Thoracic aorta (tissue), 2 donors: ENCODE measurements at places on chromosomes 13 and 19.

DNA sequence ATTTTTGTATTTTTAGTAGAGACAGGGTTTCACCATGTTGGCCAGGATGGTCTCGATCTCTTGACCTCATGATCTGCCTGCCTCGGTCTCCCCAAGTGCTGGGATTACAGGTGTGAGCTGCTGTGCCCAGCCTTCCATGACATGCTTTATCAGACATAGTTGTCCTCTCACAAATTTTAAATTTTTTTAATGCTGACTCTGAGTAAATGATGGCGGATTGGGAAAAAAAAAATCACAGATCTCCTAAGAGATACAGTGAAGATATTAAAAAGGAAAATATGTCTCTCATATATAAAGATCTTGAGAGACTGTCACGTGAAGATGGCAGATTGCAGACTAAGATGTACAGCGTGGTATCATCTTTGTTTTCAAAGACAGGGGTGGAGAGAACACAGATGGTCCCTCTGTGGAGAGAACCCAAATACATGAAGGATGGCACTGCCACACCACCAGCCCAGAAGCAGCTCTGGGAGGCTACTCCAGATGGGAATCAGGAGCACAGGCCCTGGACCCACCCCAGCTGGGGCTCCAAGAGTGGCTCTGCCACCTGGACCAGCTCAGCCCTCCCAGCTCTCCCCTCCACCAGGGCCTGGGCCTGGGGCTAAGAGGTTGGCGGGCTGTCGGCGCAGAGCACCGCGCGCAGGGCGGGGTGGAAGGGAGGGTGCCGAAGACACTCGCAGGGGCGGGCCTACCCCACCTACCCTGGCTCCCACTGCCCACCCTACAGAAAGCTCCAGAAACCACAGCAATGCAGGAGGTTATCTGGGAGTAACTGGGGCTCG, 20.0 kb upstream of the CCNP start:
- no peak for DNase-seq

DNA sequence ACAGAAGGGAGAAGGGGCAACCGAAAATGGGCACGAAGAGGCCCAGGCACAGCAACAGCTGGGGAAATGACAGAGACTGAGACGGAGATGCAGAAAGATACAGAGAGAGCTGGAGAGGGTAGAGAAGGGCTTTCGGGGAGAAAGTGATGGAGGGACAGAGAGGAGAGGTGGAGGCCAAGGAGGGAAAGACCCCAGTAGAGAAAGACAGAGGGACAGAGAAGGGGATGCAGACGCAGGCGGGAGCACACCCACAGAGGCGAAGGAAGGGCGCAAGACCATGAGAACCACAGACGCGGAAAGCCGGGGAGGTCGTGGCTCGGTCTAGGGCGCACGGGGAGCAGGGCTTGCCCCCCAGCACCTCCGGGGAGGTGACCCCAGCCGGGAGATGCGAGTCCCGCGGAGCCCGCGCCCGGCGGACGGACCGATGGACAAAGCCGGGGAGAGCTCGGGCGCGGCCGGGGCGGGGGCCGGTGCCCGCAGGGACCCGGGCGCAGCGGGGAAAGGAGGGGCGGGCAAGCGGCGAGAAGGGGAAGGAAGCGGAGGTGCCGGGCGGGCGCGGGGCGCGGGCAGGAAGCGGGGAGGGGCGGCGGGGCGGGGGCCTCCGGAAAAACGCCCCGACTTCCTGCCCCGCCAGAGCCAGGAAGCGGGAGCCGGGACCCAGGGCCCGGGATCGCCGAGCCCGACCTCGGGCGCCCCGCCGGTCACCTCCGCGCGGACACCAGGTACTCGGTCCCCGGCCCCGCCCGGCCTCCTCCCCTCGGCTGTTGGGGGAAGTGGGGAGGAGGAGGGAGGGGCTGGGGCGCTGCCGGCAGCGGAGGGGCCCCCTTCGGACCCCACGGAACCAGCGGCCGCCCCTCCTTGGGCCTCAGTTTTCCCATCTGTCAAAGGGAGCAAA, at the start of gene ARHGEF1:
Gene ARHGEF1 (plus strand): TSS at position 617 of the 895 bp plus-strand sequence. CDS start 4,899 bp downstream, outside the sequence.
- DNase-seq, result no peak

DNA sequence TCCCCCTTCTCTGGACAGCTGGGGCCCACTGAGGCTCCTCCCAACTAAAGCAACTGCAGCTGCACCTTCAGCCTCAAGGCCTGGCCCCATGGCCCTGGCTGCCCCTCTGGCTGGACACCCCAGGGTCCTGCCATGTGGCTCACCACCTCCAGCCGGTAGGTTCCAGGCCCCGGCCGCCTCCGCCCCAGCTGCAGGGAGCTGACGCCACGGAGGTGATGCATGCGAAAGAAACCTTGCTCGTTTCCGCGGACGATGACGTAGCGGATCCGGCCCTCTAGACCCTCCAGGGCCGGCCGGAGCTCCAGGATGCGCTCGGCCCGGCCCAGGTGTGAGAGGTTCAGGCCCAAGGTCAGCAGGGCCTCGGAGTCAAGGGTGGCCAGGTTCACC, 13.3 kb downstream of the CCL25 start:
- no peak for DNase-seq

DNA sequence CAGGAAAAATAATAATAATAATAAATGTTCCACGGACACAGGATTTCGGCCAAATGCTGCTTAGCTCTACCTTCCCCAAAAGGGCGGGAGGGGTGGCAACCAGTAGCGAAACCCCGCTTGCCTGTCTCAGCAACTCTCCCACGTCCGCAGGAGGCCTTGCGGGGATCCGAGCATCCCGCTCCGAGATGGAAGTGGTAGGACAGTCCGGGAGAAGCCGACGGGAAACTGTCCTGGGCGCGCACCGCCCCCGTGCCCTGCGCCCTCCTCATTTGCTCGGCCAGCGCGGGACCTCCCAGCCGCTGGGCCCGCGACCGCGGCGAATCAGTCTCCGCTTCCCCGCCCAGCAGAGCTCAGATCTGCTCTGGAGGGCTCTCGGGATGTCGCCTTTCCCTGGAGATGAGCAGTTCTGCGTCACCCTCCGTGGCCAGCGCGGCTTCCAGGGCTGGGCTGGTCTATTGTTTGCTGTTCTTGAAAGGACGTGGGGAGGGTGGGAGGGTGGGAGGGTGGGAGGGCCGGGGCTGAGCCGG, 48.9 kb upstream of the PABPC3 start:
- no peak for DNase-seq

DNA sequence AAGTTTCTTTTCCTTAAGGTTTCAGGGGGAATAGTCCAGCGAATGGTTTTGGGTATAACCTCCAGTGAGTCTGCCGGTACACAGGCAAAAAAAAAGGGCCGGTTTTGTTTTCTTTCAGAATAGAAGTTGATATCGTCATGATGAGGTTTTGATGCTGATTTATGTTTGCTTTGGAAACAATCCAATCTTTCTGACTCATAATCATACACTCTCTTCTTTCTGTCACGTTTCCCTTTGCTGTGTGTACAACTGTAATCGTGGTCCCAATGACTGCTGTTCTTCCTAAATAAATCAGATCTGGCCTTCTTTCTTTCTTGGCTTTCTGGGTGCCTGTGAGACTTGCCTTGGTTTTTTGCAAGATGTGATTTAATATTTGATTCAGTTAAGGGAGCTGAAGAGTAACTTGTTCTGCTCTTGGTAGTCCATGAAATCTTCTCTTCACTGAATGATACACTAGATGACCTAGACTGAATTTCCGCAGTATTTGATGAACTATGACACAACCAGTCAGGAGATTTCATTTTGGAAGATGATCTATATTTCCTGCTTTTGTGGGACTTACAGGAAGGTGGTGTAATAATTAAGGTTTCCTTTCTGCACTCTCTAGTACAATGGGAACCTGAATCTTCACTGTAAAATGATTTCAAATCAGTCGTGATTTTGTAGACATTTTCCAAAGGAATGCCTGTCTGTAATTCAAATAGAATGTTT, 34.9 kb upstream of the METTL21C start:
- DNase-seq, result no peak

GRCh38 chr19:21750586-21751128, 16.7 kb downstream of the ZNF100 start:
- DNase-seq, result no peak

GRCh38 chr19:8665468-8666213, 33.0 kb downstream of the ACTL9 start:
- no peak for DNase-seq

- no peak for DNase-seq
Observed at GRCh38 chr13:24167666-24168391, 7.3 kb downstream of the SPATA13 start.

GRCh38 chr13:80340651-80341100, 250 bp downstream of the SPRY2 start:
- no peak for DNase-seq

DNA sequence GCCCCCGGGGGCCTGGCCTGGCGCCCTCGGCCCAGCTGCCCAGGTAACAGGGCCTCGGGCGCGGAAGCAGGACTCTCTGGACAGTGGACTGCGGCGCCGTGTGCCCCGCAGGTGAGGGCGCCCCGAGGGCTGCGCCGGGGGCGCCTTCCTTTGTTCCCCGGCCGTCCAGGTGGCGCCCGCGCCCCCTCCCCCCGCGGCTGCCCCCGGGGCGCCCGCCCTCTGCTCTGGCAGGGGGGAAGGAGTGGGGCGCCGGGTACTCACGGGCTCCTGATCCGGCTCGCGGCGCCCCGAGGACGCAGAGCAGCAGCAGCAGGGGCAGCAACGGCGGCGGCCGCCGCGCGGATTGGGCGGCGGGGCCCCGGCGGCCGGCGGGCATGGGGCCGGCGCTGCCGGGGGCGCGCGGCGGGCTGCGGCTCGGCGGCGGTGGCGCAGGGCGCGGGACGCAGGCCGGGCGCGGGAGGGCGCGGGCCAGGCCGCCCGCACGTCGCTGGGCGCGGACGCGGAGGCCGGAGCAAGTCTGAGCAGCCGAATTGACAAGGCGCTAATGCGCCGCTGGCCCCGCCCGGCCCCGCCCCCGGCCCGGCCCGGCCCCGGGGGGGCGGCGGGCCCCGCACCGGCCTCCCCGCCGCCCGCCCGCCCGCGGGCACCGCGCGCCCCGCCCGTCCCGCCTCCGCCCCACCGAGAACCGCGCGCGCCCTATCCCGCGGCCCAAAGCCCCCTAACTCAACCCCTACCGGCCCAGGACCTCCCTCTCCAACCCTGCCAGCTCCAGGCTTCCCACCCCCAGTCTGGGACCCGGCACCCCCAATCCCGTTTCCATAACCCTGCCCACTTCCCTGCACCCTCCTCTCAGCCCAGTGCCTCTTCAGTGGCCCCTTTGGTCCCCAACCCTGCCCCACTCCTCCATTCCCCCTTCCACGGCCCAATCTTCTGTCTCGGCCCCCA, at the start of gene CRLF1:
Gene CRLF1 (minus strand): TSS at position 519 of the 945 bp plus-strand sequence. CDS start 143 bp downstream, at position 376.
- DNase-seq, result no peak

DNA sequence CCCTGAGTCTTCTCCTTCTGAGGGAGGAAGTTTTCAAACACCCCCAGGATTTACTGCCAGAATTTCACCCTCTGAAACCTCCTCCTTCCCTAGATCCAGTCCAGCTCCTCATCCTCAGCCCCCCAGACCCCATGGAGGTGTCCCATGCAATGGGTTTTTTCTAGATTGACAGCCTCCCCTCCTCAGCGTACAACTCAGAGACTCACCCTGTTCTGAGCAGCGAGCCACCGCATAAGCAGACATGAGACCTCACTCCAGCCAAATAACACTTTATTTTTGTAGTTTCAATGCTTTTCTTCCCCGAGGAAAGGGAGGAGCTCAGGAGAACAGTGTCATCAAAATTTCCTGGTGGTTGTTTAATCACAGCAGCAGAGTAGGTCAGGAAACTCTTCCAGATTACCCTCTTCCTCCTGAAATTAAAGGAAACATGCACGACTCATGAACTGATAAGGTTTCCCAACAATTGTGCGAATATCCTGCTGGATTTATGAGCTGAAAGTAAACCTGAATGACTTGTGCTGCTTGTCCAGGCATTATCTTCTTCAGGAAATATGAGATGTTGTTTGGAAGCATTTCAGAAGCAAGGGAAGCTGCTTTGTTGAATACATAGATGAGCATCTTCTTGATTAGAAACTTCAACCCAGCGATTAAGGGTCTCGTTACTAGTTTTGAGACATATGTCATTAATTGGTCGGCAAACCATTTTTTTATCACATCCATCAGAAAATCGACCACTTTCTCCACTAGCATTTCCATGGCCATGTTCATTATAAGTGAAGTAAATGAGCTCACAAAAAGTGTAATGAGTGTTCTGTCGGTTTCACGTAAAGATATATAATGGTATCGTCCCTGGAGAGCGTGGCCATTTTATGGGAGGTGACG, 36.2 kb downstream of the ERICH4 start:
- DNase-seq, result no peak

GRCh38 chr13:29936051-29936813, 85.8 kb upstream of the UBL3 start:
- no peak for DNase-seq

GRCh38 chr13:82900453-82900852, 981.8 kb downstream of the SLITRK1 start:
- no peak for DNase-seq

DNA sequence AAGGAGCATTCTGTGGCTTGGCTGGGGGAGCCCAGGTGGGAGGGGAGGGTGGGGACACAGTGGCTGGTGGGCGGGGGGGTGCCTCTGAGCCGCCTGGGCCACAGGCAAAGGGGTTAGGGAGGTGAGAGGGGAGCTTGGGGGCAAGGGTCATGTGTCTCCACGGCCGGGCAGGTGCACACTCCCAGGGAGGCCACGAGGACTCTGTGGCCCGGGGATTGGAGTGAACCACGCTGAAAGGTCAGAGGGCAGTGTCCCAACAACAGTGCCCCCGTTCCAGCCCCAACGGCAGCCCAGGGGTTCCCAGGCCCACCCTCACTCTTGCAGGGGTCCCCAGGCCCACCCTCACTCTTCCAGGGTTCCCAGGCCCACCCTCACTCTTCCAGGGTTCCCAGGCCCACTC, 9.6 kb downstream of the C2CD4C start:
- DNase-seq, result no peak

- DNase-seq, result no peak
Observed at GRCh38 chr13:23741879-23742510, 147.2 kb downstream of the MIPEP start.

DNA sequence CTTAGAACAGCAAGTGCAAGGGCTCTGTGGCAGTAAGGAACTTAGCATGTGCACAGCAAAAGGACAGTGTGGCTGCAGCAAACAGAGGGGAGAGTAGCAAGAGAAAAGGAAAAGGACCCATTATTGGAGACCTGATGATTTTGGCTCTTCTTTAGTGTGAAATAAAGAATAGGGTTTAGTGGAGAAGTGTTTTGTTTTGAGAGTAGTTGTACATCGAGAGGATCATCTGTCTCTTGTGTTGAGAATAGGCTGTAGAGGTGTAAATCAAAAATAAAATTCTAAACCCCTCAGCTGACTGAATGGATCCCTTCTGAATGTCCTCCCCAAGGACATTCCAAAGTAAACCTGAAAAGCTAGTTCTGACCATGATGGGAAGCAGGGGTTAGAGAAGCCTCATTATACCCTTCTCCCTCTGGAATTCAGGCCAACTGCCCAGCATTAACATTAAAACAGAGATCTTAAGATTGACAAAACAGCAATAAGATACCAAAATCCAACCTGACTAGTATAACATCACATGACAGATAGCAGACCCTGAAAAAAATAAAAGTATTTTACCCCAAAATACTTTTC, 73.6 kb upstream of the OBI1 start:
- DNase-seq, result no peak

GRCh38 chr19:32673573-32673972, 1.4 kb downstream of the ANKRD27 start:
- no peak for DNase-seq
